Diencephalon (tissue), 1 donor: ENCODE measurements at places on chromosomes 4 and X. TPM values are rescaled to one million over a fixed set of nuclear protein-coding genes. Genes with fewer than 3 reads are reported as not detected.

BCLAF3 gene
- 31.1 TPM for total RNA-seq

MOSPD2 gene
- 15.5 TPM for total RNA-seq

CT45A5 gene
- 0.46 TPM for total RNA-seq

SSX5 gene
- not detected for total RNA-seq

NAP1L2 gene
- total RNA-seq, result 65.3 TPM

PAGE1 gene
- total RNA-seq, result not detected

SERTM2 gene
- total RNA-seq, result 0.23 TPM

ADH7 gene
- not detected for total RNA-seq

DGAT2L6 gene
- total RNA-seq, result not detected

SUPT20HL1 gene
- total RNA-seq, result not detected

CT45A2 gene
- total RNA-seq, result not detected

SPP1 gene
- total RNA-seq, result 401 TPM

SHROOM3 gene
- 10.6 TPM for total RNA-seq

MAGEA2 gene
- total RNA-seq, result not detected

ACE2 gene
- not detected for total RNA-seq

NSG1 gene
- 385 TPM for total RNA-seq

NAAA gene
- total RNA-seq, result 16.6 TPM

GABRQ gene
- total RNA-seq, result 5.8 TPM

TLR3 gene
- total RNA-seq, result 2.1 TPM

PHEX gene
- 1.4 TPM for total RNA-seq

TRAM1L1 gene
- total RNA-seq, result 24.5 TPM

GABRB1 gene
- 120 TPM for total RNA-seq

CPZ gene
- total RNA-seq, result 1.4 TPM

CISD2 gene
- 56.3 TPM for total RNA-seq

PLAC8 gene
- total RNA-seq, result 2.1 TPM

CYLC1 gene
- total RNA-seq, result 0.23 TPM

DCAF8L2 gene
- total RNA-seq, result not detected

F8 gene
- total RNA-seq, result 6.7 TPM

VCX3A gene
- total RNA-seq, result not detected

AFF2 gene
- 126 TPM for total RNA-seq

L1CAM gene
- 182 TPM for total RNA-seq

GAK gene
- total RNA-seq, result 46.8 TPM

TCP11X2 gene
- 1.8 TPM for total RNA-seq

CSN1S1 gene
- not detected for total RNA-seq

POU3F4 gene
- 20.8 TPM for total RNA-seq

ZFP92 gene
- total RNA-seq, result 1.2 TPM

MFAP3L gene
- total RNA-seq, result 25.4 TPM

IL2RG gene
- total RNA-seq, result not detected

RENBP gene
- 7.8 TPM for total RNA-seq

BCORL1 gene
- 2.8 TPM for total RNA-seq

PNMA6F gene
- total RNA-seq, result 6.9 TPM

HS3ST1 gene
- total RNA-seq, result 7.4 TPM

FAM114A1 gene
- total RNA-seq, result 18.5 TPM

CSAG1 gene
- not detected for total RNA-seq

HGFAC gene
- total RNA-seq, result 1.2 TPM

RPS6KA6 gene
- total RNA-seq, result 27.2 TPM

CYSLTR1 gene
- 1.6 TPM for total RNA-seq

RS1 gene
- not detected for total RNA-seq

FGF13 gene
- total RNA-seq, result 120 TPM

EDA gene
- 4.4 TPM for total RNA-seq

AMBN gene
- total RNA-seq, result 0.92 TPM

C1GALT1C1 gene
- total RNA-seq, result 18.7 TPM

NEXMIF gene
- 60.9 TPM for total RNA-seq

PPBP gene
- total RNA-seq, result 4.6 TPM

DSPP gene
- under 0.01 TPM for total RNA-seq

CACNA1F gene
- not detected for total RNA-seq

STK26 gene
- 5.1 TPM for total RNA-seq
